Activated CD8-positive, alpha-beta memory T cell treated with anti-CD3 and anti-CD28 coated beads for 36 hours (primary cell): ENCODE measurements at places on chromosomes 6 and 20. TPM values are rescaled to one million over a fixed set of nuclear protein-coding genes. Genes with fewer than 3 reads are reported as not detected.

RBPJL gene
- total RNA-seq, result not detected

RIPOR2 gene
- 21.0 TPM for total RNA-seq

SAMD3 gene
- total RNA-seq, result 4.6 TPM

HMGCLL1 gene
- not detected for total RNA-seq

BAG2 gene
- 12.5 TPM for total RNA-seq

RFX6 gene
- not detected for total RNA-seq

FOXC1 gene
- total RNA-seq, result 0.08 TPM

GSS gene
- 62.8 TPM for total RNA-seq

TTK gene
- 24.3 TPM for total RNA-seq

MAN1A1 gene
- total RNA-seq, result 39.9 TPM

SYCP2 gene
- 4.4 TPM for total RNA-seq

EPHA7 gene
- total RNA-seq, result not detected

ISM1 gene
- 1.9 TPM for total RNA-seq

CLPSL1 gene
- not detected for total RNA-seq

DAAM2 gene
- not detected for total RNA-seq

PROCR gene
- 3.8 TPM for total RNA-seq

KIF25 gene
- not detected for total RNA-seq

PSMG4 gene
- total RNA-seq, result 30.8 TPM

NRSN1 gene
- not detected for total RNA-seq

EMILIN3 gene
- total RNA-seq, result not detected

FAXC gene
- not detected for total RNA-seq

SGK2 gene
- not detected for total RNA-seq

SIGLEC1 gene
- not detected for total RNA-seq

RTF2 gene
- 78.2 TPM for total RNA-seq

ZSCAN12 gene
- 5.3 TPM for total RNA-seq

CALHM4 gene
- not detected for total RNA-seq

ASIP gene
- total RNA-seq, result not detected

C6orf141 gene
- total RNA-seq, result not detected

ENPP4 gene
- 11.6 TPM for total RNA-seq

KHDRBS2 gene
- total RNA-seq, result not detected

NFS1 gene
- total RNA-seq, result 42.7 TPM

HSPA1L gene
- 2.7 TPM for total RNA-seq

TCF15 gene
- not detected for total RNA-seq

SULF2 gene
- total RNA-seq, result 0.78 TPM

CST4 gene
- total RNA-seq, result not detected

WFDC12 gene
- not detected for total RNA-seq

SRC gene
- total RNA-seq, result 2.3 TPM
